Activated CD4-positive, alpha-beta T cell treated with anti-CD3 and anti-CD28 coated beads for 24 hours (primary cell): ENCODE measurements at places on chromosomes 12 and 14.
A peak's percentile ranks its signal among the peaks of the same experiment; 100 is the strongest.

DNA sequence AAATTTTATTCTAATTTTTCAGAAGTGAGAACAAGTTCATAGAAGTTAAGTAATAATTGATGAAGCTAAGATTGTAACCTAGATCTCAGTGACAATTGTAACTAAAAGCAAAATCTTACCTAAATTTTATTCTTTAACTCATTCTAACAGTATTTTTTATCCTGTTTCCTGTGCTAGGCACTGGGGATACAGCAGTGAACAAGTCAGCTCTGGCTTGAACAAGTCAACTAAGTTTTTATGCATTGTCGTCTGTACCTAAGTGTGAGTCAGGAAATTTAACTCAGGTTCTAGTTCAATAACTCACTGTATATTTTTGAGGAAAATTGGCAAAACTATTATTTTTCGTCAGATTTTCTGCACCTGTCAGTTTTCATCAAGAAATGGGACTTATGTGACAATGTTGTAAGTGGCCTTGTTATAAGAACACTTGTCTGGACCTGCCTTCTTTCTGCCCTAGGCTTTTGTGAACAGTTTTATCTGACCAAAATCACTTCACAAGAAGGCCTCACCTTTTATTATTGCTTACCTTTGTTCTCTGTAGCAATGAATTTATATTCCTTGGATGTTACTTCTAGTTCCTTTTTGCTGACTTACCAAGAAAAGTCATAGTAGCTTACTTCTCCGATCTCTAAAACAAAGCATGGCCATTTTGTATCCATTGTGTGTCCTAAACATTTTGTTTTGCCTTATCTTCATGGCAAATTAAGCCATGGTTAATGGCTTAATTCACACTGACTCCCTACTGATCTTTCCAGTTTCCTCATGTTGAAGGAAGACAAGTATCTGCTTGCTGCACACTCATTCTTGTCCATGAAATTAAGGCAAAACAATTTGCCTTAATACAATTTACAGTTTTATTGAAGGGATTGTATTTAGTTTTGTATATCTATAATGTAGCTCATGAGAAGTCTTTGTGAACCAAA is 2.7 kb downstream of the TMTC3 start:
- DNase-seq = no peak

GRCh38 chr12:10740182-10740581 is 17.1 kb upstream of the YBX3 start:
- DNase-seq = no peak

DNA sequence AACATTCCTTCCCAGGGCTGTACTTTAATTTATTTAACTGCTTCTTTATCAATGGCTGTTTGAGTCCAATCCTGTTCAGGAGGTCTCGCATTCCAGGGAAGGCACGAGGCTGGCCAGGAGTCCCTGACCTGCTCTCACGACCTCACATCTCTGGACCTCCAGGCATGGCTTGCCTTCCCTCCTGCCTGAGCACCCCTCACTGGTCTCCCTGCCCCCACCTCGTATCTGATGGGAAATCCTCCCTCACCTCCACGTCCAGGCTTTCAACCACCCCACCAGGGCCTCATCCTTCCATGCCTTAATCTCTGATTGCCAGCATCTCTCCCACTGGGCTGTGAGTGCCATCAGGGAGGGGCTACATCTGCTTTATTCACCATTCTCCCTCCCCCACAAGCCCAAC is 29.0 kb downstream of the PRKAB1 start:
- DNase-seq = no peak

GRCh38 chr12:6424008-6424347 is 20.8 kb upstream of the CD27 start:
- no peak for DNase-seq

GRCh38 chr12:6263931-6264330 is 46.6 kb upstream of the PLEKHG6 start:
- no peak for DNase-seq

GRCh38 chr14:93014058-93015023 is 91.4 kb downstream of the CHGA start:
- DNase-seq = no peak

- DNase-seq = no peak
Measured at GRCh38 chr12:87853448-87854003, 175.7 kb downstream of the C12orf50 start.

DNA sequence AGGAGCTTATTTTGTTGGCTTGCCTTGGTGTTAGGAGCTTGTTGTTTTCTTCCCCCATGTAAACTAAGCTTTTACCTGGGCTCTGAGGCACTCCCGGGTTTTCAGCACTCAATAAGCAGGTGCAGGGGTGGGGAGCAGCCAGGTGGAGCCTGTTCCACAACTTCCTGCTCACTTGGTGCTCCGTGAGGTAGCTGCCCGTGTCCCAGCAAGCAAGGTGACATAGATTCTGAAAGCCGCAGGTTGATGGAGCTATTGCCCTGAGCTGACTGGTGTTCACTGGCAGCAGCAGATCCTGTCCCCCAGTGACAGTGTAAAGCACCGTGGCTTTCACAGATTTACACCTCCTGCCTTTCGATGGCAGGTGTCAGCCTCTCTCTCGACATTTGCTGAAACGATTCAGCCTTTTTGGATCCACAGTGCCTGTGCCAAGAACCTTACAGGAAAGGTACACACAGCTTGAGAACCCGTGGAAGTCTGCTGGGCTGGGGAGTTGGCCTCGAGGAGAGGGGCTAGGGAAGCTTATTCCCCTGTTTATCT is 295.7 kb upstream of the FKBP4 start:
- DNase-seq = no peak

GRCh38 chr12:5723071-5723470 is 222.0 kb downstream of the ANO2 start:
- DNase-seq = no peak

- DNase-seq = no peak
Measured at GRCh38 chr14:52365071-52365470, 51.0 kb downstream of the PTGER2 start.

- DNase-seq = no peak
Measured at GRCh38 chr14:98334186-98334585, 937.8 kb downstream of the BCL11B start.

DNA sequence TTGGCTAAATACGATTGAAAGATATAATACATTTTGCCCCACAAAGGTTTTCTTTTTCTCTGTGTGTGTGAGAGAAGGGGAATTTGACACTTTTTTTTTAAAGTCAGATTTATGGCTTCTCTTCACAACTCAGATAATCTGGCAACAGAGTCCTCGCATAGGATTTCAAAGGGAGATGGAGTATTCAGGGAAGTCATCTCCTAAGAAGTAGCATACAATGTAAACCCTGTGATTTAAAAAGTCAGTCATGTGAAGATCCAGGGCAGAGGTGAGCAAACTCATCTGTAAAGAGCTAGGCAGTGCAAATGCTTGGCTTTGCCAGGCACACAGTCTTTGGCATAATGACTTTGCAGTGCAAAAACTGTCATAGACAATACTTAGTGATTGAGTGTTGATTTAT is 1526.3 kb downstream of the AACS start:
- no peak for DNase-seq

- no peak for DNase-seq
Measured at GRCh38 chr12:96335270-96335669, 65.0 kb downstream of the CDK17 start.

DNA sequence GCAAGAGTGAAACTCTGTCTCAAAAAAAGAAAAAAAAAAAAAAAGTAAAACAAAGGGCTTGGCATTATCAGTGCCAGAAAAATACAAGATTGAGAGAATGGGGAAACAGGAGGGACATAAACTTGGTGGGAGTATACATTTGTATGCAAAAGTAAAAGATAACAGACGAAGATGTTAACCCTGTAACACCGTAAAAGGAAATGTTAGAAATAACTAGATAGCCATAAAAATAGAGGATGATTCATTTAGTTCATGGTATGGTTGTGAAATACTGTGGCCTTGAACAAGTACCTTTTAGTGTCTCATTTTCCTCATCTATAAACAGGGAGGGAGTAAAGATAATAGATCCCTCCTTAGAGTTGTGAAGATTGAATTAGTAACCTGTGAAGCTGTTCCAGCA is 33.3 kb downstream of the ATP2A2 start:
- DNase-seq = no peak

DNA sequence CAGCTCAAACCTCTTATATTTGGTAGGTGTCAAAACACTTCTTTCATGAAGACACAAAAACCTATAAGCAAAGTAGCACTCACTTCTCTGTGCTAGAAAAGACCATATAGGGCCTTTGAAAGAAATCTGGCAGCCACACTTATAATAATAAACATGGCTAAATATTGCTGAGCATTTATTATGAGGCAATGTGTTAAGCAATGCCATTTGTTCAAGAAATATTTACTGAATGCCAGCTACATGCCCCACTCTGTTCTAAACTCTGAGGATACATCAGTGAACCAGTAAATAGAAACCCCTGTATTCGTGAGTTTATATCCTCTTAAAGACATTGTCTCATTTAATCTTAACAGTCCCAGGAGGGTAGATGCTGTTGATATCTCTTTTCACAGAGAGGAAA is 52.0 kb downstream of the RNFT2 start:
- DNase-seq = no peak

DNA sequence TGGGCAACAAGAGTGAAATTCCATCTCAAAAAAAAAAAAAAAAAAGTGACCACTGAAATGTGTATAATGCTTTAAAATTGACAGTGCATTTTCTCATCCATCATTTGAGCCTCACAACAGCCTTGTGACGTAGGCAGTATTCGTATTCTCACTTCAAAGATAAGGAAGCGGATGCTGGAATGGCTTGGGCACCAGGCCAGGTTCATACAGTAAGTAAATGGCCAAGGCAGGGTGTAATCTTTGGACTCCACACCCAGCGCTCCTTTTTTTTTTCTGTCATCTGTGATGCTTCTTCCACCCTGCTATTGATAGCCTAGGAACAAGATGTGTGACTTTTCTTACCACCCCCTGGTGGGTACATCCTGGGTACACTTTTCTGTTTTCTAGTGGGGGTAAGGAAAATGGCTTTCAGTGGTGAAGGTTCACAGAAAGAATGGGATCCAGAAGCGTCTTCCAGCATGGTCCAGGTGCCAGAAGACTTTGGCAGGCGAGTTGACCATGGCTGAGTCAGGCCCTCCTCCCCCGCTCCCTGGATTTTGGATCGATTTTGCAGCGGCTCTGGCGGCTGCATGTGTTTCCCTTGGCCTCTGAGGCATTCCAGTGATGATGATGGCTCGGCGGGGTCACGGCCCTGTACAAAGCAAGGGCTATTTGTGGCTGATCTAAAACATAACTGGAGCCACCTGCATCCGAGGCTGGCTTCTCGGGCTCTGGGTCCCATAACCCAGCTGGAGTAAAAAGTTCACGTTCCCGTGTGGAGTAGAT is 110.6 kb downstream of the CACNA1C start:
- DNase-seq = no peak

GRCh38 chr12:19624491-19624890 is 185.2 kb downstream of the AEBP2 start:
- no peak for DNase-seq

DNA sequence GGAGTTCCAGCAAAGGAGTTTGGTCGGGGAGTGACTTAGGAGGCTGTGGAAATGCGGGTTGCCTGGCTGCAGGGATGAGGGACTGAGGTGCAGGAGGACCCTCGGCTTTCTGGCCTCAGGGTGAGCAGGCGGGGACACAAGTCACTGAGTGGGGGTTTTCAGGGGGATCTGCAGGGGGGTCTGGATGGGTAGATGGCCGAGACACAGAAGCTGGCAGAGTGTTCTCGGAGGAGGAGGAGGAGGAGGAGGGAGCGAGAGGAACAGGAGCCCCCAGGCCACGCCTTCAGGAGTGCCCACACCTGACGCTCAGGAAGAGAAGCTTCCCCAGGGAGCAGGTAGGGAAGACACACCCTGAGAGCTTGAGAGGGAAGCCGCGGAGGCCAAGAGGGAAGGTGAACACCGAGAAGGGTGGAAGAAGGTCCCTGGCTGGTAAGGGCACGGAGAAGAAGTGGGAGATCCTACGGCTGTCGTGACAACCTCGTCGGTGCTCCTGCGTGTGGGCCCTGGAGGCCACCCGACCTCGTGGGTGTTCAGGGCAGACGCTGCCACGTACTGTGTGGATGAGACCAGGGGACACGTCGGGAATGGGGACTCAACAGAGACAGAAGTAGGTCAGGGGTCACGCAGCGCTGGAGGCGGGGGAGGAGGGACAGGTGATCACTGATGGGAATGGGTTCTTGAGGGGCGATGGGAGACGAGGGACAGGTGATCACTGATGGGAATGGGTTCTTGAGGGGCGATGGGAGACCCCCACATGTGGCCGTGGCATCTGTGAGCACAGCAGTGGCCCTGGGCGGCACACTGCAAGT is 109.4 kb downstream of the PIWIL1 start:
- DNase-seq = no peak

DNA sequence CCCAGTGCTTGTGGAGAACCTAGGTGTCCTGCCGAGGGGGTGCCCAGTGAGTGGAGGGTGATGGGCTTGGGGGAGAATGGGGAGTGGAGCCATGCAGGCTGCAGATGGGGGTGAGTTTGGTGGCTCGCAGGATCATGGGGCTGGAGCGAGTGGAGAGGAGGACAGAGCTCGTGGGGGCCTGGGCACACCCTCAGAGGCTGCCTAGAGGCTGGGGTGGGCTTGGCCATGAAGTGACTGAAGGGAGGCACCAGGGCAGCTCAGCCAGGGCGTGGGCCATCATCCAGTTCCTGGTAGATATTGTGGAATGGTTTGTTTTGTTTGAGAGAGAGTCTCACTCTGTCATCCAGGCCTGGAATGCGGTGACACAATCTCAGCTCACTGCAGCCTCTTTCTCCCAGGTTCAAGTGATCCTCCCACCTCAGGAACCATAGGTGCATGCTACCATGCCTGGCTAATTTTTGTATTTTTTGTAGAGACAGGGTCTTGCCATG is 43.4 kb upstream of the AMN start:
- no peak for DNase-seq

DNA sequence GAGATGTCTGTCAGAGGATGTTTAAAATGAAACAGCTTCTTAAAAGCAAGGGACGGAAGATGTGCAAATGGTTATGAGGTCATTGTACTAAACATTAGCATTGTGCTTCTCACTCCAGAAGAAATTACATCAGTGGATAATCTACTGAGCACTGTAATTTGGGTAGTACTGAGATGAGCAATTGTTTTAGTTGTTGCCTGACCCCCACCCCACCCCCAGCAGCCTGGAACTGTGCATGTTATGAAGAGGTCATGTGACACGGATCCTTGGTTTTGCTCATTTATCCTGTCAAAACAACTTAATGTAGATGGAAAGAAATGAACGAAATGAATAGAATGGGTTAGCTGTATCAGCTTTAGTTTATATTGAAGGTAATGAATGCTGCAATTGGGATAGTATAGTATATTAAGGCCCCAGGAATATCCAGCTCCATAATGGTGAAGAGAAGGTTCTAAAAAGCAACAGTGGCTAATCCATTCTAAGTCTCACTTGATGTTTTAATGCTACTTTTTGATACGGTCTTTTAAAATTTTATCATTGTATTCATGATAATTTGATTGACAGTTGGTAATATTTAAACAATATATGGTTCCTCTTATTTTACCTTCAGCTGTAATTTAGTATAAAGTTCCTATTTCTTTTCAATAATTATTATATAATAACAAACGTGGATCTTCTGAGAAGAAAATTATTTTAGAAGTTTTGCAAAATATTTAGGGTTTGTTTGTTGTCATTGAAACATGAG is 58.5 kb downstream of the WNK1 start:
- DNase-seq = peak; percentile 33

GRCh38 chr14:68247676-68248268 is 428.2 kb downstream of the RAD51B start:
- no peak for DNase-seq
